T-helper 1 cell (primary cell): ENCODE measurements at places on chromosomes 3 and 15.

DNA sequence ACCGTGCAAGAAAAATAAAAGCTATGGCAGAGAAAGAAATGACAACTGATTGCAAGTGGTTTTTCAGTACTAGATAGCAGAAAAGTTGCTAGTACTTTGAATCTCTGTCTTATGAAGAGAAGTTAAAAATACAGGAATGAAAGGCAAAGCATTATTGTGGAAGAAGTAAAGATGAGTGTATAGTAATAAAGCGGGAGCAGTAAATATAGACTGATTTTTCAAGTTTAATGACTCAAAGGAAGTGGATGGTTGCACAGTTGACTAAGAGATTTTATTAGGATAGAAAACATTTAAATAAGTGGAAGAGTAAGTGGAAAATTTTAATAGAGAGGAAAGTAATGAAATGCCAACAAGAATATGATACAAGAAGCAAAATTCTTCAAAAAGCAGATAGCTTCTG lies 1076.1 kb upstream of the CADM2 start:
- DNase-seq: no peak

- DNase-seq: no peak
These were observed 115.2 kb upstream of the TSC22D2 start for GRCh38 chr3:150292891-150293290.

DNA sequence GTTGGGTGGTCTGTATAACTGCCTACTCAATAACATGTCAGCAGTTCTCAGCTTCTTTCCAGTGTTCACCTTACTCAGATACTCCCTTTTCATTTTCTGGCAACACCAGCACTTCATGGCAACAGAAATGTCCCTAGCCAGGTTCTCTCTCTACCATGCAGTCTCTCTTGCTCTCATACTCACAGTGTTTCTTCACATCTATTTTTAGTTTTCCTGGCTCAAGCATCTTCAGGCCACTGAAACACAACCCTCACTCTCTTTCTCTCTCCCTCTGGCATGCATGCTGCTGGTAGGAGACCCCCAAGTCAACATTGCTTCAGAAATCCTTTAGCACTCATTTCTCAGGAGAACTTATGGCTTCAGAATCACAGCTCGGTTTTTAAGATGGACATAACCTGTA lies at the start of gene CAPN3:
TSS of gene CAPN3 (plus strand) at position 253 of the 400 bp plus-strand sequence. CDS start 305 bp downstream, outside the sequence.
- DNase-seq: no peak

- no peak for DNase-seq
These were observed 12.9 kb upstream of the APEH start for GRCh38 chr3:49661281-49661680.

DNA sequence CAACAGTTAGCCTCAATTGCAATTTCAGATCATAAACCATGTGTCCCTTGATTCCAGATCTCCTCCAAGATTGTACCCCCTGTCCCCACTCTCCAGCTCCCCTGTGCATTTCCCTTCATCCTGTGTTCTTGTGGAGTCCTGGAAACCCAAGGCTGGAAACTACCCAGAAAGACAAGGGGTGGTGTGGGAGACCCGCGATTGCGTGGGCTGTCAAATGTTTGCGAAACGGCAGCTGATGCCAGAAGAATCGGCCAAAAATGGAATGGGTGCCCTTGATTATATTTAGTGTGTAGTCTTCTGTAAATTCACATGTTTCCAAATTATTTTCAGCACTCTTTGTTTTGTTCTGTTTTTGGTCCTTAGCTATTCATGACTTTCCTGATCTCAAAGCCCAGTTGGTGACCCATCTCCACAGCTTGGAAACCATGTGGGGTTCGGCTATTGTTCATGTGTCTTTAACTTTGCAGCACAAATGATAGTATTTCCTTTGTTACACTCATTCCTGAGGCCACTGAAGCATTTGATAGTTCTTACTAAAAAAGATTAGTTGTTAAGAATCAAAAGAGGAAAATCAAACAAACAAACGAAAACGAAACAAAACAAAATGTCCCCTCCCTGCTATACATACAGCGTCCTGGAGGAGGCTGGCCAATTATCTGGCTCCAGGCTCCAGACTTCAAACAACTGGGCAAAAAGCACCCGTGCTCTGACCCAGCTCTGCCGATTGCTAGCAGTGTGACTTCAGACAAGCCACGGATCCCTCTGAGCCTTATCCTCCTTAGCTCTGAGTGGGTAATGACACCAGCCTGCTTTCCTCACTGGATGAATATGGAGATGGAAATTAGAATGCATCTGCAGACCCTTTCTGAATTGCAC lies 120.9 kb downstream of the CACNA2D3 start:
- DNase-seq: no peak

- DNase-seq: no peak
These were observed 188.8 kb upstream of the PRICKLE2 start for GRCh38 chr3:64414043-64414442.

GRCh38 chr3:77407441-77407840 lies 367.5 kb downstream of the ROBO2 start:
- no peak for DNase-seq

DNA sequence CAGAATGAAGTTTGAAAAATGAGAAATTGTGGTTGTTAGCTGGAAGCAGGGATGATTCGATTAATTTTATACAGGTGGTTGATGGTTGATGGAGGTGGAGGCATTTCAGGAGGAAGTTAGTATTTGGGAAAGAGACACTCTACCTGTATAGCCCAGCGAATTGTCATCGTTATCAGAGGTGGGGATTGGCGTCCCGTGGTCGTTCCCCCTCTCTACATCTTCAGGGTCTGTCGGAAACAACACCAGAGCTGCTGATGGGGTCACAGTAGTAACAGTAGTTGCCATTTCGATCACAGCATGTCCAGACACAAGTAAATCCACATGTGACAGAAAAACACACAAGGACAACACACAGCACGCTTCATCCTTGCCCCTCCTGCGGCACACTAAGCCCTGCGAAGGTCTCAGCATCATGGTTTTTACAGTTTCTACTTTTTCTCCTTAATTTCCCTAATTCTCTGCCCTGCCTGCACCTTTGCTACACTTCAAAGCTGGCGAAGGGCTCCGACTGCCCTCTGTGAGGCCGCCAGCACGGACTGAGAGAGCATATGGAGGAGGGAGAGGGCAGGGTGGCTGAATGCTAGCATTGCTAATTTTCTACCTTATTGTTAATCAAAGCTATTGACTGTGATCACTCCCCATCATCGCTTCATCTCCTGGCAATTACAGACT lies 642.3 kb downstream of the ROBO1 start:
- no peak for DNase-seq

GRCh38 chr15:91522605-91523332 lies 330.7 kb upstream of the SLCO3A1 start:
- no peak for DNase-seq

GRCh38 chr3:4599612-4600011 lies 106.5 kb downstream of the ITPR1 start:
- no peak for DNase-seq

- no peak for DNase-seq
These were observed 197.4 kb upstream of the RORA start for GRCh38 chr15:61426466-61426865.

- no peak for DNase-seq
These were observed 32.6 kb downstream of the NMD3 start for GRCh38 chr3:161253711-161254110.

- no peak for DNase-seq
These were observed 36.7 kb downstream of the CIP2A start for GRCh38 chr3:108552267-108553159.

GRCh38 chr3:108093616-108094015 lies 2.8 kb upstream of the CD47 start:
- DNase-seq: no peak

- no peak for DNase-seq
These were observed 2.4 kb downstream of the FYTTD1 start for GRCh38 chr3:197752107-197752506.

GRCh38 chr3:104943974-104944373 lies 422.7 kb upstream of the ALCAM start:
- no peak for DNase-seq

GRCh38 chr3:191743283-191743682 lies 282.3 kb downstream of the PYDC2 start:
- no peak for DNase-seq

DNA sequence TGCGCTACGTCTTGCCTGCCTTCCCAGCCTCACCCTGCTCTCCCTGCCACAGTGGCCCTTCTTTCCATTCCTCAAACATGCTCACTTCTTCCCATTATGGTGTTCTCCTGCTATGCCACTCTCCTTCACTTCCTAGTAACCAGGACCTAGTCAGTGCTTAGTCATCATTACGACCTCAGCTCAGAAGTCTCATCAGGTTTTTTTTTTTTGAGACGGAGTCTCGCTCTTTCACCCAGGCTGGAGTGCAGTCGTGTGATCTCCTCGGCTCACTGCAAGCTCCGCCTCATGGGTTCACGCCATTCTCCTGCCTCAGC lies 149.5 kb downstream of the GREM1 start:
- no peak for DNase-seq

DNA sequence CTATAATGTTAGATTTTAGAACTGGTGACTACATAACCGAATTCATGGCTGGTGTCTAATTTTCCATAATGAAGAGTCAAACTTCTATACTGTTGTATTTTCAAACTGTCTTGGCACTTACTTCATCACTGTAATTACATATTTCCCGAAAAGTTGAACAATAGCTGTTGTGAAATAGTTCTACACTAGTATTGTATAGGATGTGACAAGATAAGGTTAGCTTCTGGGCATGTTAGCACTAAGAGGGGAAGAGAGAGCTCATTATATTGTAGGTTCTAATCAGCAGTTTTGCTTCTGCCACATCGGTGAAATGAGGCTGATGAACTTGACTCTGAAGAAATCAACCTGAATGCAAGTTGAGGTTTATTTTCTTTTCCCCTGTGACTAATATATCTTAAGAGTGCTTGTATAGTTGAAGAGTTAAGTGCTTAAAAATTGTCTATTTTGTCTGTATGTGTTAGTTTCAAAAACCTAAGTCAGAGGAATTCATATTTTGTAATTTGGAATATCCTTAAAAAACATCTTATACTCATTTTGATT lies 8.9 kb downstream of the GYG1 start:
- no peak for DNase-seq

- DNase-seq: no peak
These were observed 61.8 kb downstream of the ITGA11 start for GRCh38 chr15:68369931-68370767.

DNA sequence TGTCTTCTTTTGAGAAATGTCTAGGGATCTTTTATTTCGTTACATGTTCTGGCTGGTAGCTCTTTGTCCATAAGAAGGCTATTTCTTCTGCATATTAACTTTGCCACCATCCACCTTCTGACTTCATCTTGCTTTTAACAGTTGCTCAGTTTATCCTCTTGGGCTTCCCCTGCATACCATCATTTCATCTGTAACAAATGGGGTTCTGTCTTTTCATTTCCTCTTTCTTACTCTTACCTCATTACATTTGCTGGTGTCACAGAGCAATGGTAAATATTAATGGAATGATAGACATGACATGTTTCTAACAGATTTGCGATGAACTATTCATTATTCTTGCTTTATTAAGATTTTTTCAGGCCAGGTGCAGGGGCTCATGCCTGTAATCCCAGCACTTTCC lies 62.4 kb downstream of the GASK1A start:
- no peak for DNase-seq

DNA sequence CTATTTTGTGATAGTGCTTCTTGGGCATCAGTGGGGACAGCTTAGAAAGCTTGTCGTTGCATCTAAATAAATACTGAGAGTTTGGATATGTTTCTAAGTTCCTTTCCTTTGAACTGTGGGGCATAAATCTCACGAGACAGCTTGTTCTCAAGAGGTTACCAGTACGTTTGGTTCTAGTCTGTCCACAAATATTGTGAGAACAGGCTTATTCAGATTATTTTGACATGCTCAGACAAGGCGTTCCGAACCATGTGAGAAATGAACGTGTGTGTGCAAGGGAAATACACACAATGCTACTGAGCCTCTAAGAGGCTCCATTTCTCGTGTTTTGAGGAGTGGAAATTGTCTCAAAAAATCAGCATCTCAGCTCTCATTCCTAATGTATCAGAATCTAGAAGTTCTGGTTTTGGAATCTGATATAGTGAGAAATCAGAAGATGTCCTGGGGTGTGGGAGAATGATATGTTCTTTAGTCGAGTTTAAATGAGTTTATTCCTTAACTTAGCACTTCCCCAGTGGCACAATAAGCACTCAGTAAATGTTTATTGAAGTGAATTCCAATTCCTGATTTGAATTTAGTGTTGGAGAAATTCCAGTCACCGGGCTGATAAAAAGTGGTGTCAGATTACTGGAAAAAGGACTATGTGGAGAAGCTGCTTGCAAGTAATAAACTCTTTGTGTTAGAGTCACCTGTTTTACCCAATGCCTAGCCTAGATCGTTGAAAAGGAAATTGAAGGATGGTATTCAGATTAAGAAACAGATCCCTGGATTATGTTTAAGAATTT lies 481.5 kb downstream of the LPP start:
- DNase-seq: no peak

DNA sequence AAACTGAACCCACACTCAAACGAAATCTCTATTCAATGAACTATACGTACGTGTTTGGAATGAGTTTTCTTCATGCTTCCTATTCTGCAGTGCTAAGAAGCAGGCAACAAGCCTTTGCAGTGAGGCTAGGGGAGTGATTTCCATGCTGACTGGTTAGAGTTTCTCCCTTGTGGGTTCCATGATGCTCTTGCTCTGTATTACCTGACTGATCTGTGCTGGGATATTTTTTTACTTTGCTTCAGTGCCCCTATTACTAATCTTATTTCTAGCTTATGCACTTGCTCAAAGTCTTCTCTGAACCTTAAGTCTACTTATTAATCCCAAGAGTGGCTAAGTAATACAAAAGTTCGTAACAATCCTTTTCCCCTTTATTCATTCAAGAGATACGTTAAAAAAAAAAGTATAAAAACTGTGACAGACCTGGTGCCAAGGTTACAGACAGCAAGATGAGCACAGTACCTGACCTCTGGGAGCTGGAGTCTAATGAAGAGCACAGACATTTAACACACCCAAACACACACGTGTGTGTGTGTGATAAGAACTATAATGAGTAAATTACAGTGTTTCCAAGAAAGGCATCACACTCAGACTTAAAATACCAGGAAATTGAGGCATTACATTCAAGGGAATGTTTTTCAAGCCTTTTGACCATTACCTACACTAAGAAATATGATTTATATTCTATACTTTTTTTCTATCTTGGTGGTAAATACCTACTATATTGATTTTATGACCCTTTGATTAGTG lies 50.5 kb upstream of the FBN1 start:
- no peak for DNase-seq

GRCh38 chr15:39177561-39177960 lies 403.3 kb upstream of the THBS1 start:
- no peak for DNase-seq
